T-cell (primary cell): ENCODE measurements at places on chromosomes 2 and 18. TPM values are rescaled to one million over a fixed set of nuclear protein-coding genes. Genes with fewer than 3 reads are reported as not detected.

DNA sequence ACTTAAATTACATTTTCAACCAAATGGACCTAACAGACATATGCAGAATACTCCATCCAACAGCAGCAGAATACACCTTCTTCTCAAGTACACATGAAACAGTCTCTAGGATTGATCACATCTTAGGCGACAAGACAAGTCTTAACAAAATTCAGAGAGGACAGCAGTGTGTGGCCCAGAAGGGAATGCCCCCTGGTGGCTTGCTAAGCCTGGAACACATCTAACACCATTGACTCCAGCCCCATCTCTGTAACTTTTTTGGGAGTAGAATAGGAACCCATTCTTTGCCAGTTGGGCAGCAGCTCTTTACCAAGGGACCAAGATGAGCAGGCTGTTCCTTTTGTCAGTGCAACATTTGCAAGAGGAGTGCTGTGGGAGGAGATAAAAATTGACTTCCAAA lies 249.9 kb downstream of the PLCL1 start:
- H3K27me3 ChIP-seq: no peaks in the 10 kb centered on the region
- no peaks in the 10 kb centered on the region for H3K4me1 ChIP-seq

TPO gene
- total RNA-seq: not detected

DSG1 gene
- not detected for total RNA-seq

GRCh38 chr18:57444301-57444759 lies 9.2 kb downstream of the ONECUT2 start:
- H3K4me3 ChIP-seq: no peak overlapping the region
- H3K36me3 ChIP-seq: no peaks in the 10 kb centered on the region
- H3K27ac ChIP-seq: no peak overlapping the region
- H3K27me3 ChIP-seq: peaks cover 59% of the 10 kb centered on the region
- no peak for DNase-seq
